ENCODE measurements at places on chromosomes 2 and 18.

DNA sequence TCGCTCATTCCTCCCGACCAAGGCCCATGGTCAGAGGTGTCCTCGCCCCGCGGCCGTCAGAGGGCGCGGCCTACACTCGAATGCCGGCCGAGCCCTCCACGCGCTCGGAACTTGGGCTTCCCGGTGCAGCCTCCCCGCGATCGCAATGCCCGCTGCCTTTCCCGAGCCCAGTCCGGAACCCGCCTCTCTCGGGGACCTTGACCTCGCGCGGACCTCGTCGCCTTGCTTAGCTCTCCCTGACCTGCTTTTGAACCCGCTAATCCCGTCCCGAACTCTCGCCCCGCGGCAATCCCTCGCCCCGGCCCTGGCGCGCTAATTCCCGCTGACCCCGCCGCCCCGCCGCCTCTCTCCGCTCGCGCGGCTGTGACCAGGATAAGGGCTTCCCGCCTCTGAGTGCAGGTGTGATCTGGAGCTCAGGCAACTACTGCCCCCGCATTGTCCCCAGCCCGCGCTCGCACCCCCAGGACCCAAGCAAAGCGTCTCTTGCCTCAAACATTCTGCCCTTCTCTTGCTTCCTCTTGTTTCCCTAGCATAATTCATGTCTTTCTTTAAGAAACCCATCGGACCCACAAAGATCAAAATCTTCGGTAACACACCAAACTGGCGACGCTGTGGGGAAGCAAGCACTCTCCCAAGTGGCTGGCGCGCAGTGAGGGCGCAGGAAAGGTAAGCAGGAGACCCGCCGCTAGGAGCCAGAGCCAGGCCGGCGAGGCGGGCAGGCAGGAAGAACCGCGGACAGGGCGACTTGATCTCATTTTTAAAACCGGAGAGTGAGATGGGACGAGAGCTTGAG, 46.6 kb upstream of the ATP6V1B1 start:
- no peak for DNase-seq

DNA sequence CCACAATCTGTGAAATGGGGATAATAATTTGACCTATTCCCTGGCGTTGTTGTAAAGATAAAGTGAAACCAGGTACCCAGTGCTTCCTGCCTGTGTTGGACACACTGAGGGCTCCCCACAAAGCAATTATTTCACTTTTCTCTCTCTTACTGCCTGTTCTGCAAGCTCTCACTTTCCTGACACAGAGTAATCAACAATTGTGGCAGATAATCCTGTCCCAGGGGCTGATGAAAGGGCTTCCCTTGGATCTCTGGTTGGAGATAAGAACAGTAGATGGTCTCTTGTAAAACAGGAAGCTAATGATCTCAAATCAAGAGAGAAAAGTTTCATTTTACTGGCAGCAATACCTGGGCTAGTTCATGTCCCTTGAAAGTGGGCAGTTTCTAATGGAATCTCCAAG, 190.4 kb upstream of the EPHA4 start:
- DNase-seq, result no peak

GRCh38 chr2:133262893-133263292, 305.4 kb downstream of the NCKAP5 start:
- DNase-seq, result no peak

DNA sequence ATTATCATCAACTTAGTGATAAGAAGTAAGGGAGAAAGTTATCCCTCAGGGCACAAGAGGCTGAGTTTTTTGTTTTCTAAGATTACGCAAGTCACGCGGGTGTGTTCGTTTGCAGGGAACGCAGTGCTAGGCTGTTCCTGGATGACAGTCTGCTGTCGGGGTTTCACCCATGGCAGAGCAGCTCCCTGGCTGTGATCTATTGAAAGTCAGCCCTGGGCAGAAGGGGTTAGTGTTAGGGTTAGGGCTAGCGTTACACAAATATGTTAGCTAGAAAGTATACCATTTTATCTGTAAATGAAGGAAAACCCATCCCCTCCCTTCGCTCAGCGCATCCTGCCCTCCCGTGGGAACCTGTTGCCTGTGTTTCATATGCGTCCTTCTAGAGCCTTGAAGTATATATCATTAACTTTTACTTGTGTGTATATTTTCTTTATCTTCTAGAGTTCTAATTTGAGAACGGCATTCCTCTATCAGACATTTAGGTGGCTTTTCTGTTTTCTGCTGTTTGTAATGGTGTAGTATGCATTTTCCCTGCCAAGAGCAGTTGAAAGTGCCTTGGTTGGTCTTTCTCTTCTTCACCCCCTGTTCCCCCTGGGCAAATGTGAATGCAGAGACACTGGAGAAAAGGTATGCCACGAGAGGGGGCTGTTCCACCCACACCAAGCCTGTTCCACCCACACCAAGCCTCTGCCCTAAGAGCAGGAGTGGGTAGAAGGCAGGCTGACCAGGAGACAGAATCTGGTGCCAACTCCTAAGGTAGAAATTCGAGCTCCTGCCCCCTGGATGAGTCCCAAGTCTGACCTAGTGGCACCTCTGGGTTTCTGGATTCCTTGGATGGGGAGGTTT, 47.0 kb downstream of the ARMC9 start:
- no peak for DNase-seq

DNA sequence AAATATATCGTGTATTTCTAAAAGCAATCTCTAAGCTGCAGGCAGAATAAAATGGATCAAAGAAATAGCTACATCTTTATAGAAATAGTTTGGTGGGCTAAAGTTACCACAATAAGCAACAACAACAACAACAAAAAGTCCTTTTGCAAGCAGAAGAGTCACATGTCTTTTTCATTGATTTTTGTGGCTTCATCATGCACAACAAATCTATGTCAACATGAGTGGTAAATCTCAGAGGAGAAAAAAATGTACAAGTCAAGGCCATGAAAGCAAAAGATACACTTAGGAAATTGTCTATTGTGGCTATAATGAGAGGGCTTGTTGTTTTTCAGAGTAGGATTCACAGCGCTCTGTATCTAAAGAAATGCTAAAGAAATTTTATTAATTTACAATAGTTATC, 269.7 kb downstream of the GRB14 start:
- DNase-seq, result no peak

GRCh38 chr2:226208726-226209125, 590.9 kb downstream of the IRS1 start:
- DNase-seq, result no peak

DNA sequence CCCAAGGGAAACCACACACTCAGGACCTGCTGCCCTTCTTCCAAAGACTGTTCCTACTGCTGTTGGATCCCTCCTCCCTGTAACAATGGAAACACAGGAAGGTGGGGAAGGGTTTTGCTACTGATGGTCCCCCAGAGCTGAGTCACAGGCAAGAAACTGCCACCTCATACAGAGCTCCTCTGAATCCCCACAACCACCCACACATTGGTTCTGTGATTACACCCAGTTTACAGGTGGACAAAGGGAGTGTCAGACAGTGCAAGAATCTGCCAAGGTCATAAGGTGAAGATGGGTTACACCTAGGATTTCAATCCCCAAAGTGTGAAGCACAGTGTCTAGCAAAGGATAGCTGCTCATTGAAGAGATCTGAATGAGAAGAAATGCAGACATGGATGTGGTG, 141.7 kb upstream of the LMAN1 start:
- DNase-seq, result no peak

- no peak for DNase-seq
Measured at GRCh38 chr2:128361376-128362131, 42.9 kb upstream of the HS6ST1 start.

DNA sequence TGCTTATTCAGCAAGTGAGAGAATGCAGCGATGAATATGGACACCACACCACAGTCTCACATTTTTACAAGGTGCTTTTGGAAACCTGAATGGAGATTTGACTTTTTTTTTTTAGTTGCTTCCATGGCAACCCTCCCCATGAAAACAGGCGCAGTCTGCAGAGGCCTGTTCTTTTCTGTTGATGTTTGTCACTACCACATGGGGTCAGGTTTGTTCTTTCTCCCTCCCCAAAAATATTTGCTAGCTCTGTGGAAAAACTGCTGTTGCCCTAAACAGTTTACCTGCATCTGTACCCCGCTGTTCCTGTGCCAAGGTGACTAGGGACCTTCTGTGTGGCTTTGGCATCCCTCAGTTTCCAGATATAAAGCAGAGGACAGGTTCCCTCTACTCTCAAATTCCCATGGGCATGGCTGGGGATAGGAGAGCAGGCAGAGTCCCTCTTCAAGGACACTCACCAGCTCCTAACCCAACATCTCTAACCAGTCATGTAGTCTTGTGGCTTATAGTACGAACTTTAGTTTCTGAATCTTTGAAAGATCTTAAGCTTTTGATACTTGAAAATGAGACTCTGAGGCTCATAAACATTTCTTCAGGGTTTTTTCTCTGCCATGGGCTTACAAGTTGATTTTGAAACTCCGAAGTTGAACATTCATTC, 14.7 kb upstream of the MAPRE2 start:
- no peak for DNase-seq

- no peak for DNase-seq
Measured at GRCh38 chr2:198441246-198441645, 636.9 kb downstream of the PLCL1 start.

- DNase-seq, result no peak
Measured at GRCh38 chr2:143833015-143833660, 686.8 kb downstream of the ZEB2 start.

GRCh38 chr18:43886341-43886740, 609.1 kb upstream of the SYT4 start:
- no peak for DNase-seq

DNA sequence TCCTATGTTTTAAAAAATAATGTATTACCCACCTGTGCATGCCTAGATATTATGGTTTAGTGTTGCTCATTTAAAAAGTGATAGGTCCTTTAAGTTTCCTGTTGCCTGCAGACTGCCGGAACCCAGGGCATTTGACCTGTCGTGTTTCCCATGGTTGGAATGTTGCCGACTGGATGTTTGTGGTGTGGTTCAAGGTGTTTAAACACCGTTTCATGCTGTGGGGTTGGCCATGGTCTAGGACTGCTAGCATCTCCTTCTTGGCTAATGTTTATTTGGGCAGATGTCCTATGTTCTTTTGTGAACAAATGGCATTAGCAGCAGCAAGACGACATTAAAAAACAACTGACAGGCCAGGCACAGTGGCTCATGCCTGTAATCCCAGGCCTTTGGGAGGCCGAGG, 92.9 kb upstream of the LMAN1 start:
- no peak for DNase-seq

DNA sequence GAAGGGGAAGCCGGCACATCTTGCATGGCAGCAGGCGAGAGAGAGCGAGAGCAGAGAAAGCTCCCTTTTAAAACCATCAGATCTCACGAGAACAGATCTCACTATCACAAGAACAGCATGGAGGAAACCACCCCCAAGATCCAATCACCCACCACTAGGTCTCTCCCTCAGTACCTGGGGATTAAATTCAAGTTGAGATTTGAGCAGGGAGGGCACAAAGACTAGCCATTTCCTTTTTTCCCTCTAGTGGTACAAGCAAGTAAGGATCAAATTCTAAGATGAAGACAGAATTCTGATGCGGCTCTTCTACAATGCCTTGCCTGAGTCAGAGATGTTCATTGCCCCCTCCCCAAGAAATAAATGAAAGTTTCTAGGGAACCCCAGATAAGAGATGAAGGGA, 45.6 kb upstream of the ANKRD44 start:
- DNase-seq, result no peak

GRCh38 chr2:219983836-219984235, 356.4 kb downstream of the SLC4A3 start:
- DNase-seq, result no peak
